ENCODE measurements at places on chromosomes 7 and 10.

DNA sequence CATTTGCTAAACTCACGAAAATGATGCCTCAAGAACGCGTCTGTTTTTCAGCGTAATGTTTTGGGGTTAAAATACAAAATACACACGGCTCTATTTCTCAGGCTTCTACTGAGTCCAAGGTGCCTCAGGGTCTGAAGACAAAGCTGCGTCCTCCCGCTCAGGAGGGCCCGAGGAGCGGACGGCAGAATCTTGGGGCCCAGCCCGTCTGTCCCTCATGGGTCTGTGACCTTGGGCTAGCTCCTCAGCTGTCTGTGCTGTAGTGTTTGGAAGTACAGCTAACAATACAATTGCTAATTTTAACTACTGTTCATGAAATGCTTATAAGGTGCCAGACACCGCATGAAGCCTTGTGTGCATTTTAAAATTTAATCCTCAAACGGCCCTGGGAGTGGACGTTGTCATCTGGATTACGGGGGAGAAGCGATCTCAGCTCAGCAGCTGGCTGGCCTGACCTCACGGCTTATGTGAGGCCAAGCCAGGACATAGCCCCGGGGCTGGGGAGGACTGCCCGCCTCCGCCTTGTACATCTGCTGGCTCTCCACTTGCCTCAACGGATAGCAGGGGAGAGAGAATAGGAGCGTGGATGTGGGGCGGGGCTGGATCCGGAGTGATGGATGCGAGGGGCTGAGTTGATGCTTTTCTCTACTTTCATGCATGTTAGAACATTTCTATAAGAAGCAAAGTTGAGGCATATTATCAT is 357.4 kb downstream of the GLRX3 start:
- DNase-seq: no peak

GRCh38 chr10:14601872-14602725 is 172.6 kb downstream of the FAM107B start:
- peak; percentile 50 for DNase-seq

DNA sequence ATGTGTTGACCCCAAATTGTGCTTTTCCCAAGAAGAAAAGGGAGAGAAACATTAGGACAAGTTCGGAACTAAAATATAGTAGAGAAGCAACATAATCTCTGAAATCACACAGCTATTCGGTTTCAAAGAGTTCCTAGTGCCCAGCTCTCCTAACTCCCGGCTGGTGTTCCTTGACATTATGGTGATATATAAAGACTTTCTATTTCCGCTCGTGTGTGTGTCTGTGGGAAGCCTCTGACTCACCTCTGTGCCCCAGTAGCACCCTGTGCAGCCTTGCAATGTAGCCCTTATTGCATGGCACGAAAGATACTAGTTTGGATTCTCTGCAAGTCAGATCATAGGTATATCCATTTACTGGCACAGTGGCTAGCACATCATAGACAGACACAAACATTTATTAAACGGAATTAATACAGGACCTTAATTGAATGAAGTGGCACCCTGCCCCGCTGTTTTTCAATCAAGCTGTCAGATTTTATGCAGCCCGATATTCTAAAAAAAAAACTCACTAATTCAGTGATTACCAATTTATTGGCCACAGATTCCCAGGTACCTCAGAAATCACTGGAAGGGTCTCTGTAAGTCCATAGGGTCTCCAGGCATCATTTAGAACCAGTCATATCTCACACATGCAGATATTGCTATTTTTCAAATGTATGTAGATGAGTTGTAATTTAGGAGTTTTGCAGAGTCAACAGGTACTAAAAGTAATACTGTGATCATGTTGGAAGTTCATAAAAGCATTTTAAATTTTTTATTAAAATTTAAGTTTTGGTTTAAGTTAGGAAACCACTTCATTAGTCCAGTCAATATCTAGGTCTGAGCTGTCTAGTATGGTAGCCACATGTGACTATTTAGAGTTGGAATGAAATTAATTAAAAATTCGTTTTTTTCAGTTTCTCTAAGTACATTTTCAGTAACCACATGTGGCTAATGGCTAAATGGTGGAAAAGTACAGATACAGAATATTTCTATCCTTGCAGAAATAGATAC is 43.3 kb downstream of the SFTPD start:
- DNase-seq: no peak

DNA sequence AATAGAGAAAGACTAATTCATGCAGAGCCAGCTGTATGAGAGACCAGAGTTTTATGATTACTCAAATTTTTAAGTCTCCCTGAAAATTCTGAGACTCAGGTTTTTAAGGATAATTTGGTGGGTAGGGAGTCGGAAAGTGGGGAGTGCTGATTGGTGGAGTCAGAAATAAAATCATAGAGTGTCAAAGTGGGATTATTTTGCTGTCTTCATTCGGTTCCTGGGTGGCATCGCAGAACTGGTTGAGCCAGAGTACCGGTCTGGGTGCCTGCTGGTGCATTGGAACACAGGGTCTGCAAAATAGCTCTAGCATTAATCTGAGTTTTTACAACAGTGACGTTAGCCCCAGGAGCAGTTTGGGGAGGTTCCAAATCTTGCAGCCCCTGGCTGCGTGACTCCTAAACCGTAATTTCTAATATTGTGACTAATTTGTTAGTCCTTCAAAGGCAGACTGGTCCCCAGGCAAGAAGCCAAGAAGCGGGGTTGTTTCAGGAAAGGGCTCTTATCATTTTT is 32.4 kb downstream of the GPRIN2 start:
- DNase-seq: no peak

DNA sequence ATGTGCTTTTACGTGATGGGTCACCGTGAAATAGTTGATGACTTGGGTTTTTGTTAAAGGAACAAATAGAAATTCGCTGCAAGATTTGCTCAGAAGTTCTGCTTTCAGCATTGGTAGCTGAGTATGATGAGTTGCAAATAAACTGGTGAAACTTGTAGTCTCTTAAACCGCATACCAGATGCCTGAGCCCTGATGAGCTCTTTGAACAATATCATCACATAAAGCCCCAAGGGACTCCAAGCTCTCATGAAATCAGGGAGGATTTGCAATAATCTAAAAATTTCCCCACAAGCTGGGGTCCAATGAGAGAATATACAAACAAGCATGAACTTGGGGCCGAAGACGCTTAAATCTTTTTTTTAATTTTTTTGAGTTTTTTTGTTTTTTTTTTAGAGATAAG is 312.4 kb downstream of the CALN1 start:
- DNase-seq: no peak

DNA sequence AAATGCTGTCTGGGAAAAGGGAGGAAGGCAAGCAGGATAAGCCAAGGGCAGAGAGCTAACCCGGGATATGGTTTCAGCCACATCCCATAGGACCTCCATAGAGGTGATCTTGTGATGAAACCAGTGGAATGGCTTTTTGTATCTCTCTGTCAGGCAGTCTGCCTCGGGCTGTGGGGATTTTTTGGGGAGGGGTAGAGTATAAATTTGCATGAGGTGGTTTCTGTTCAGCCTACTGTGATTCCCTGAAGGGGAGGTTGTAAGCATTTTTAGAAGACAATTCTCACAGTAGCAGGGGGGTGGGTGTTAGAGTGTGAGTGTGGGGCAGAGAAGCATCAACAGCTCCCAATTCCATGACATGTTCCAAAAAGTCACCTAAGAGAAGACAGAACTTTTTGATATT is 11.8 kb downstream of the OR9A2 start:
- no peak for DNase-seq

DNA sequence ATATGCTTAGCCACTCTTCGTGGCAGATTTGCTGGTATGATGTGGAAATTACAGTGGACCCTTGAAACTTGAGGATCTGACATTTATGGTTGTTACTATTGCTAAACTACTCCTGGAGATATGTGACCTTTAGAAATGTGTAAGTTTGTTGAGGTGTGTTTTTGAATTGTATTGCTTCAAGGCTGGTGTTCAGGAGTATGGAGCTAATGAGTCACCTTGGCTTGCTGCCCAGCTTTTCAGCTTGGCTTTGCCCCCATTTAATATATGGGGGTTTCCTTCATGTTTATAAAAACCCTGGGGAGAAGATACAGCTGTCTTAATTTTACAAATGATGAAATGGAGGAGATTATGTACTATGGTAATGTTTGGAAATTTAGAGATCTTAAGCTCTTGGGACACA is 11.6 kb downstream of the HBP1 start:
- DNase-seq: no peak

DNA sequence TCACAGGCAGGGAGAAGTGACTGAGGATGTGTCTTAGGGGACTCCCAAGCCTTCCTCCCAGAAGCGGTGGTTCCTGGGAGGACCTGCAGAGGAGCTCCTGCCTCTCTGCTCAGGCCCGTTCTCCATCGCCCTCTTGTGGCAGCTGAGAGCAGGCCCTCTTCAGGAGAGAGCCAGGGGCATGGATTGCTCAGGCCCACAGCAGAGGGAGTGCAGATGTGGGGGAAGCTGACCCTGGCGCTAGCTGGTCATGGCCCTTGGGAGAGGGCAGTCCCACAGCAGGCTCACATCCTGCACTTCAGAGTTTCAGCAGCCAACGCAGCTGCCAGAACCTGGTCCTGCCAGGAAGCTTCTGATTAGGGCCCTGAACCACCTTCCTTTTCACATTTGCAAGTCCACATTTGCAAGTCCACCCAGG is 94.8 kb upstream of the TARP start:
- DNase-seq: peak; percentile 56

DNA sequence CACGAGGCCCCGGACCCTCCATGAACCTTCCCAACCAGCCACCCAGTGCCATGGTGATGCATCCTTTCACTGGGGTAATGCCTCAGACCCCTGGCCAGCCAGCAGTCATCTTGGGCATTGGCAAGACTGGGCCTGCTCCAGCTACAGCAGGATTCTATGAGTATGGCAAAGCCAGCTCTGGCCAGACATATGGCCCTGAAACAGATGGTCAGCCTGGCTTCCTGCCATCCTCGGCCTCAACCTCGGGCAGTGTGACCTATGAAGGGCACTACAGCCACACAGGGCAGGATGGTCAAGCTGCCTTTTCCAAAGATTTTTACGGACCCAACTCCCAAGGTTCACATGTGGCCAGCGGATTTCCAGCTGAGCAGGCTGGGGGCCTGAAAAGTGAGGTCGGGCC is 90.6 kb upstream of the PDCD4 start:
- no peak for DNase-seq

GRCh38 chr7:159310457-159311171 is 165.9 kb upstream of the VIPR2 start:
- DNase-seq: no peak

GRCh38 chr10:34804306-34804705 is 10.8 kb downstream of the PARD3 start:
- no peak for DNase-seq

DNA sequence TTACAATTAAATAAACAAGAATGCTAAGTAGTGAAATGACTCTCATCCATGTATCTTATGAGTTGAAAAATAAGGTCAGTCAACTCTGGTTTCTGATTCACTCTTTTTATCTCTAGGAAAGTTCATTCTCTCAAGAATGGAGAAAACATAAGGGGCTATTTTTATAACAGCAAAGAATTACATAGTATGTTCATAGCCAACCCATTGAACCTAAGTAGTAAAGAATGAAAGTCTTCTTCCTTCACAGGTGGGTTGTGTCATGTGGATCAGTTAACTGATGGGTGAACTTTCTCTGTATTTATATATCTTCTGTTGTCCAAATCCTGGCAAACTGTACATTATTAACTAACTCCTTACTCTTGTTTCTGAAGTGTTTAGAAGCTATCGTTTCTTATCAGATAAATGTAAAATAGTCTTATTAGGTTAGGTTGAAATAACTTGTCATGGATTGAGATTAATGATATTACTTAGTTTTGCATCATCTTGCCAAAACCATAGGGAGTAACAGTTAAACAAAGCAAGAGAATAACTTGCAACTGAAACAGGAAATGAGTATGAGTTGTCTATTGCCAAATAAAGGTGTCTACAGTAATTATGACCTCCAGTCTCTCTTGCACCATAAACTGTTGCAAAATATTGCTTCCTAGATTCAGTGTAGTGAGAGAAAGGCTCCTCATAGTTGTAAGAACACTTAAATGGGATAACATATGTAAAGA is 86.8 kb downstream of the ANKRD7 start:
- no peak for DNase-seq

DNA sequence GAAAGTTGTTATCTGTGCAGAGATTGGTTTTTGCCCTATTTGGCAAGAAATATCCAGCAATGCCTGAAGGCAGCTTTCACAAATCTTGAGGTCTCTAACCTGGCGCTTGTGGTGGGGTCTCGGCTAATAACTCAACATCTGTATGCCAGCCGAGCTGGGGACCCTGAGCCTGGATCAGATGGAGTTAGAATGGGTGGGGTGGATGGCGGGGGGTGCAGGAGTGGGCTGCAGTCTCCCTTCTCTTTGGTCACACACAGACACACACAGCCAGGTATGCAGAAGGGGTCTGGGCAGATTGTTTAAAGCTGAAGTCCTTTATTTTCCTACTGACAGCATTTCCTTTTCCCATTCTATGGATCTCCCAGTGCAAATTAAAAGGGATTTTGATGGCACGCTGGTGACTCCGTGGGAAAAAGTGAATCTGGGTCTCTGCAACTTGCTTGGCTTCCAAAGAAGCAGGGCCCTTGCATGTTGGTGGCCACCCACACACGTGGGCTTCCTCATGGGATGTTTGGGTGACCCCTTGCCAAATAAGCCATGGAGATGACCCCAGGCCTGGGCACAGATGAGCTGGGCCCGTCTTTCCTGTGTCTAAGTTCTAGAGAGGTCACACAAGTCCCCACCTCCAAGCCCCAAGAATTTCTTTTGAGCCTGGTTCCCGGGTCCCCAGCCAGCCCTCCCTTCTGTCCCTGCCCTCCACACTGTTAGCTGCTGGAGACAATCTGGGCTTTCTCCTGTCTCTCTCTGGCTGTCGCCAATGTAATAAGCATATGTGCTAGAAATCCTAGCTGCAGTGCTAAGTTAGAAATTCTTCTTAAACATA is 39.9 kb upstream of the EMX2 start:
- DNase-seq: no peak

- no peak for DNase-seq
These were observed 55.4 kb downstream of the MAP3K8 start for GRCh38 chr10:30489346-30489745.

DNA sequence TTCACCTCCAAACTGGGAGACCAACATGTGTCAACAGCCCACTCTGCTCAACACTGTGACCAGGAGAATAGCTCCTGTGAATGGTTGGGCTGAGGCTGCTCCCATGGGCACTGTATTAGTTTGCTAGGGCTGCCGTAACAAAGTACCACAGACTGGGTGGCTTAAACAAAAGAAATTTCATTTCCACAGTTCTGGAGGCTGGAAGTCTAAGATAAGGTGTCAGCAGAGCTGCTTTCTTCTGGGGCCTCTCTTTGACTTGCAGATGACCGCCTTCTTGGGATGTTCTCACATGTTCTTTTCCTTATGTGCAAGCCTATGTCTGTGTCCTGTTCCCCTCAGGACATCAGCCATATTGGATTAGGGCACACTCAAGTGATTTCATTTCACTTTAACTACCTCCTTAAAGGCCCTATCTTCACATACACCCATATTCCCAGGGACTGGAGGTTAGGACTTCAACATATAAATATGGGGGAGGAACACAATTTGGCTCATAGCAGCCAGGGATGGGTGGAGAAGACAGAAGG is 90.3 kb downstream of the CPED1 start:
- no peak for DNase-seq
